ENCODE measurements at places on chromosomes 16 and 17.

GRCh38 chr16:26441178-26441577 is 625.5 kb upstream of the C16orf82 start:
- no peak for DNase-seq

DNA sequence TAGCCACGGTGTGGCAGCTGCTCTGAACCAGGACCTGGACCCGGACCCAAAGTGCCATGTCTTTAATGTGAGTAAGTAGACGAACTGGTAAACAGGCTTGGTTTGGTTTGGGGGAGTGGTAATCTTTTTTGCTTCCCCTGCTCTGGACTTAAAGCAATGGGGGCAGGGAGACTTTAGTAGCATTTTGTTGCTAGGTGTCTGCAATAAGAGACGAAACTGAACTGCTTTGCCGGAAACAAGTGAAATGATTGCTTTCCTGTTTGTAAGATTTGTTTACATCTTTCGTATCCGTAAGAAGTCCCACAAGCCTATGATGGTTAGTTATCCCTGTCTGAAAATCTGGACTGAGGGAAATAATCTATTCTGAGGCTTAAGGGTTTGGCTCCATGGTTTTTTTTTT is 21.5 kb downstream of the PRCD start:
- DNase-seq, result no peak

GRCh38 chr16:58002416-58002800 is 1.2 kb downstream of the USB1 start:
- no peak for DNase-seq

DNA sequence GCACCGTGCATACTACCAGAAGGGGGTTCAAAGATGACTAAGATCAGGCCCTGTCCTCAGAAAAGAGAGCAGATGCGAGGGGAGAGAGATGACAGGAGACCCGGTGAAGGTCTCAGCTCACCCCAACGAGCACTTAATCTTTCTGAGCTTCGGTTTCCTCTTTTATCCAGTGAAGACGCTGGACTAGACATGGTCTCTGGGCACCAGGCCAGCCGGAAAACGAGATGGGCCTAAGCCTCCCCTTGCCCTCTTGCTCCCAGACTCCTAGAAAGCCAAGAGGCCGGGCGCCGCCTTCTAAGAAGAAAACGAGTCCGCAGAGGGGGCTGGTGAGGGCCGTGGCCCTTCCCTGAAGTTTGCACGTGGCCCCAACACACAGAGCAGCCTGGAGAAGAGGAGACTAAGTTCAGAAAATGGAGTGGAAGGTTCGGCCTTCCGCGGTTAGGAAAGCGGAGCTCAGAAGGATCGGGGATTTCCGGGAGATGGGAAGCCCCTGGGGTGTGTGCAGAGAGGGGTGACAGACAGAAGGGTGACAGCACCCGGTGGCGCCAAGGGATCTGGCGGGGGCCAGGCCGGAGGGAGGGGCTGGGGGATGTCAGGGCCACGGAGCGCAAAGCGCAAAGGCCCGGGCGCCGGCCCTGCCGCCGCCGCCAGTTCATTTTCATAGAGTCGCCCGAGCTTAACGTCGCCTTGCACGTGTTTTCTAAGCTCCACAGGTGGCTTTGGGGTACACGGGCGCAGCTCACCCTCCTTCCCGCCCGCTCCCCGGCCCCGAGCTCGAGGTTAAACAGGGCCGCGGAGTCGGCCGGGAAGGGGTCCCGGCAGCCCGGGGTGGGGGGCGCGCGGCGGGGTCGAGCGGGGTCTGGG is 42.1 kb upstream of the BHLHA9 start:
- no peak for DNase-seq

GRCh38 chr17:82412535-82413520 is 5.3 kb upstream of the HEXD start:
- no peak for DNase-seq

GRCh38 chr17:37708008-37708615 is 36.7 kb downstream of the HNF1B start:
- no peak for DNase-seq

- no peak for DNase-seq
These were observed 53.5 kb downstream of the STX8 start for GRCh38 chr17:9522074-9522473.

DNA sequence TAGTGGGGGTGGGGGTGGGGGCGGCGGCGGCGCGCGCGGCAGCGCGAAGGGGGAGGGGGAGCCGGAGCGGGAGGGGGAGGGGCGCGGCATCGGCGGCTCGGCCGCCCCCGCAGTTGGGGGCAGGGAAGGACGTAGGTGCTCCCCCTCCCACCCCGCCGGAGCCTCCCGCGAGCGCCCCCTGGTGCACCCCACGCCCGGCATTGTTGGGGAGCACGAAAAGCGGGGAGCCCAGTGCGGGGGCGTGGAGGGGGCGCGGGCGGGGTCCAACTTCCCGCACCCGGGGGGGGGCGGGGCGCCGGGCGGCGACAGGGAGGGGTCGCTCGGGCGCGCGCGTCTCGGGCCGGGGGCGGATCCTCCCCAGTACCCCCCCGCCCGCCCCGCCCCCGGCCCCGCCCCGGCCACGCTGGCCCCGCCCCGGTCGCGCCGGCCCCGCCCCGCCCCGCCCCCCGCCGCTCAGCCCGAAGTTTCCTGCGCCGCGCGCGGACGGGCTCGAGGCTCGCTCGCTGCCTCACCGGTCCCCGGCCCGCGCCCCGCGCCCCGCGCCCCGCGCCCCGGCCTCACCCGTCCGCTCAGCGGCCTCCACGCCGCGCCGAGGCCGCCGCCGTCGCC is at the start of gene CACNA1H:
TSS of gene CACNA1H (plus strand) at position 456 of the 609 bp plus-strand sequence. CDS start 632 bp downstream, outside the sequence.
- DNase-seq, result peak; percentile 79

- DNase-seq, result no peak
These were observed 35.0 kb downstream of the BCAS3 start for GRCh38 chr17:60712675-60713074.

GRCh38 chr16:269061-269796 is 6.5 kb downstream of the RGS11 start:
- DNase-seq, result no peak

DNA sequence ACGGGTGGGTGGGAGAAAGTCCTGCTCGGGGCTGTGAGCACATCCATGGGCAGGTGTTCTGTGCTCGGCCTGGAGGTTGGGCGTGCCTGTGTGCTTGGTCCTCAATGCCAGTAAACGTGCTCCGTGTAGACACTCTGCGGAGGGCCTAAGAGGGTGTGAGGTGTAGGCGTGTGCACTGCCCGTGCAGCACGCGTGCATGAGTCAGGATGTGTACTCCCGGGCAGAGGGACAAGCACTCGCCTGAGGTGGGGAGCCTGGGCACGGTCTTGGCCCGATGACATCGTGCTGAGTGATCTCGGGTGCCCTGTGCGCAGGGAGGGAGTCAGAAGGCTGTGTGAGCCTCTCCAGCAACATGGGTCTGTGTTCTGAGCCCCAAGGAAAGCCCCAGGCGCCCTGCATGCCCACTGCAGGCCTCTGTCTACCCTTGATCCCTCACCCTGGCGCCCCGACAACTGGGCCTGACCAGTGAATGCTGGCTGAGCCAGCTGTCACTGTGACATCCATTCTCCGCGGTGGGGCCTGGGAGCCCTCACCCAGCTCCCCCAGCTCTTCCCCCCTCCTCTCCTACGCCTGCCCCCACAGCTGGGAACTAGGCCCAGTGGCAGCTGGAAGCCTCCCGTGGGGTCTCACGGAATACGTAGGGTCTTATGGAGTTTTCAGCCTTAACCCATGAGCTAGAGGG is 23.5 kb upstream of the NXPH3 start:
- DNase-seq, result no peak

- DNase-seq, result no peak
These were observed 551 bp upstream of the MLX start for GRCh38 chr17:42566215-42566882.

GRCh38 chr16:80680839-80681238 is 123.6 kb downstream of the CDYL2 start:
- no peak for DNase-seq

DNA sequence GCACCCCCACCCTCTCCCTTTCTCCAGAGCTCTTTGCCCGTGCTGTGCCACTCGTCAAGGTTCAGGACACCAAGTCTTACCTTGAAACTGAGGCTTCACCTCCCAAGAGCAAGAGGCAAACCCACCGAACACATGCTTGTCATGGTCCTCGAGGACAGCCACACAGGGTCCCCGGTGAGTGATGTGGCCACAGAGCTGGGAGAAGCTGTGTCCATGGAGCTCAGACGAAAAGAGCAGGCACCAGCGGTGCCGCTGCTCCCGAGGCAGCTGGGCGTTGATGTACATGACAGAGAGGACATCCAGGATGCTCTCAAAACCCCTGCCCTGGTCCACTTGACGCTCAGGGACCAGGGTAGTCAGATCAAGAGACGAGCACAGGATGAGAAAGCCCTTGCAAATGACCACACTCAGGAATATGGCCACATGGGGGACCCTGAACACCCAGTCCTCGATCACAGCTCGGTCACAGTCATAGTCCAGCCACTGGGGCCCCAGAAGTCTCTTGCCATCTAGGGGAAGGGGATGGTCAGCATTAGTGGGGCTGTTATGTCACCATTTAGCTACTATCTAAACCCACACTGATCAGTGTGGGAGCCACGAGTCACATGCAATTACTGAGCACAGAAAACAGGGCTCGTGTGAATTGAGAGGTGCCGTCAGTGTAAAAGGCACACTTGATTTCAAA is 17.8 kb downstream of the MEAK7 start:
- no peak for DNase-seq

- no peak for DNase-seq
These were observed 13.1 kb downstream of the ZC3H7A start for GRCh38 chr16:11784038-11784369.

DNA sequence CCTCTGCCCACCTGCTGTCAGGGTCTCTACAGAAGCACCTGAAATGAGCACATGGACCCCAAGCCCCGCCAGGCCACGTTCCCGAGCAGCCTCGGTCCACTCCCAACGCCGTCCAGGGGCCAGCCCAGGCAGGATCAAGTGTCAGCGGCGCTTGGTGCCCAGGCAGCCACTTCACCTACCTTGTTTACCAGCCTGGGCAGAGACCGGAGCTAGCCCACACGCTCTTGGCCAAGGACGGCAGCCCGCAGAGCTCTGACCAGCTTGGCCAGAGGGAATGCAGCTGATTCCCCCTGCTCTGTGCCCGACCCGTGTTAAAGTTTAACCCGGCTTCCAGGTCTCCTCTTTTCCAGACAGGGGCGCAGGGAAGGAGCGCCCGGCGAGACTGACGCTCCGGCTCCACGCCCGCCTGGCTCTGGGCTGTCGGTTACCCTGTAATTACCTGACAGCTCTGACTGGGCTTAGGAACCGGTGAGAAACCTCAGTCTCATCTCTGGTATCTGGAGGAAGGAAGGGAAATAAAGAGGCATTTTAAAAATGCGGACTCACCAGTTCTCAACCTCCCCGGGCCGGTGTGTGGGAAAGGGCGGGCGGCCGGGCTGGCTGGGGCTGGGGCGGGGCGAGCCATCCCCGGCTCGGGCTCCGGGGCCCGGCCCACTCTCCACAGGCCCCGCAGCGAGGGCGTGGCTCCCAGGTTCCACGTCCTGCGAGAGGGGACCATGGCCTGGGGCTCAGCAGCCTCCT is 4.6 kb downstream of the KIFC3 start:
- DNase-seq, result no peak

- no peak for DNase-seq
These were observed 102.0 kb upstream of the HAS3 start for GRCh38 chr16:69003500-69003899.

DNA sequence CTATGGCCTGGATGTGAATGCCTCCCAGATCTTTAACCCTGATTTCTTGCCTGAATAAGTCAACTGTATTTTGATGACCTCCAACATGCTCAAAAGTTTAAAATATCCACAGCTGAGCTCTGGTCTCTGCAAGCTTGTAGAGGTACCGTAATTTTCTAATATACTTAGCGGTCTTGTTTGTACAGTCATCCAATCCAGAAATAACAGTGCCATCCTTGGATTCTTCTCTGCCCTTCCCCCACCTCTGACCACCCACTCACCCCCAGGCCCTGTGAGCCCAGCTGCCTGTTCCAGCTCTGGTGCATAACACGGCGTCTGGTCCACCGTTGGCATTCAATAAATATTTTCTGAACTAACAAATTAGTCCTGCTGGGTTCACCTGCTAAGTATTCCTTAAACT is 113.1 kb downstream of the SDK2 start:
- no peak for DNase-seq

DNA sequence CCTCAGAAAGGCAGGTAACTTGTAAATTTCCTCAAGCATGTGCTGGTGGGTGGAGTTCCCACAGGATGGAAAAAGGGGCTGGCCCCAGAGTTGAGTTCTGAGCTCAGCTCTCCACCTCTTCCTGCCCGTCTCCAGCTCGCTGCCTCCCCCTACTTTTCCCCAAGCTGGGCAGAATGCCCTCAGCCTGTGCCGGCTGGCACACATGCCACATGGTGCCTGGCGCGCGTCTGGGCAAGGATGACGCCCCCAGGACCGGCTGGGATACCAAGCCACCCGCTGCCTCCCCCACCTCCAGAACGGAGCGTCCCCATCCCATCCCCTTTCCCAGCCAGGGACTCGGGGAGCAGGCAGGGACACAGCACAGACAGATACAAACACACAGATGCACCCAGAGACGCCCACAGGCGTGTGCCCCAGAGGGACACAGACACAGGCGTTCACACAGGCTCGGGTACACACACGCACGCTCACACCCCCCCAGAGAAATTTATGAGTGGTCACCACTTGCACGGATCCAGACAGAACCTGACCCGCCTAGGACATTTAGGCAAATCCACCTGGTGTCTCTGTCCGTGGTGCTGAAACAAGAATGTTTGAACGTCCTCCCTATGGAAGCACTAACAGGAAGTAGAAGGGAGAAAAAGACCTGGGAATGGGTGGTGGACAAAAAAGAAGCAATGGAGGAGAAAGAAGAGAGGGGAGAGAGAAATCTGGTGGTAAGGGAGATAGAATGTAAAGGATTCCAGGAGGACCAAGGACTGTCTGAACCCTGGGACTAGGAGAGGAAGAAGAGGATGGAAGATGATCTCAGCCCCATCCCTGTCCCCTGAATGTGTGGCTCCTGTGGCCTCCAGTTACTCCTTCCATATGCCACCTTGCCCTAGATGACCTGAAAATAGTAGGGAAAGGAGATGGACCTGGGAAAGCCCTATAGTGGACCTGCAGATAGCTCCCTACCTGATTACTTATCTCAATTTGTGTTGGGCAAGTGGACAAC is 15.5 kb downstream of the NEUROD2 start:
- DNase-seq, result peak; percentile 50

- DNase-seq, result no peak
These were observed 72.9 kb upstream of the SMIM36 start for GRCh38 chr17:55584055-55584685.

DNA sequence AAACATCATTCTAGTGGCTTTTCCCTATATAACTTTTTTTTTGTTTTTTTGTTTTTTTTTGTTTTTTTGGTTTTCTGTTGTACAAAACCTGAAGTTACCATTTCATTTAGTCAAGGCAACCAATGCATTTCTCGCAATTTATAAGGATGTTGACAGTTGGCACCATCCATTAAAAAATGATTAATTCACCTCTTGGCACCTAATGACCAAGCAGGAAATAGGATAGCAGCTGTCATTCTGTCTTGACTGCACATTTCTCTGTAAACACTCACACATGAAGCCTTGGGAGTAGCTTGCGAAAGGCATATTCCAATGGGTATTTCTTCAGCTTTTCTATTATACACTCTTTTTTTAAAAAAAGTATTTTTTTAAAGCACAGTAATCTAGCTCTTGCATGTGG is 77.5 kb downstream of the SYCE1L start:
- DNase-seq, result no peak

- no peak for DNase-seq
These were observed 5.9 kb downstream of the SKA2 start for GRCh38 chr17:59149051-59149450.

GRCh38 chr16:29744541-29745101 is 1.2 kb downstream of the C16orf54 start:
- peak; percentile 28 for DNase-seq

- DNase-seq, result no peak
These were observed 72.2 kb downstream of the XPO6 start for GRCh38 chr16:28139530-28139929.

GRCh38 chr17:18027280-18027679 is 11.7 kb downstream of the ATPAF2 start:
- no peak for DNase-seq

- DNase-seq, result peak; percentile 69
These were observed at the start of gene SREBF1 for GRCh38 chr17:17836818-17837379. TSS of gene SREBF1 (minus strand) at chr17:17836986. CDS start at chr17:17836817, 169 bp downstream.

All from CD4-positive, alpha-beta T cell treated with Interleukin-17A for 4 hours (primary cell).